MCF 10A (cell line): ENCODE measurements at places on chromosomes 13 and 19. TPM values are rescaled to one million over a fixed set of nuclear protein-coding genes. Genes with fewer than 3 reads are reported as not detected.

DNA sequence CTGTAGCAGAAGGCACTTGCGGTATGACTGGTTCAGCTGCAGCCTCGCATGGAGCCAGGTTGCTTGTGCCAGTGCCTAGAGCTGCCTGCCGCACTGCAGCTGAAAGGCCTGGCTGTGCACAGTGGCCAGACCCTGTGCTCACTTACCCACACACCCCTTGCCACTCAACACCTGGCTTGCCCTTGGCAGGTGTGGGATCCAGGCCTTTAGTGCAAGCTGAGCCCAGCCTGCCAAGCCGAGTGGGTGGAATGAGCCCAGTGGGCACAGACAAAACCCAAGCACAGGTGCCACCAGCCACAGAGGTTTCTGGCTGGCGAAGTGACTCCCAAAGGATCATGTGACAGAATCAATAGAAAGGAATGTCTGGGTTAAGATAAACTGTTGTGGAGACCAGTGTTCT lies 19.5 kb downstream of the LIG4 start:
- DNase-seq, result no peak

DNA sequence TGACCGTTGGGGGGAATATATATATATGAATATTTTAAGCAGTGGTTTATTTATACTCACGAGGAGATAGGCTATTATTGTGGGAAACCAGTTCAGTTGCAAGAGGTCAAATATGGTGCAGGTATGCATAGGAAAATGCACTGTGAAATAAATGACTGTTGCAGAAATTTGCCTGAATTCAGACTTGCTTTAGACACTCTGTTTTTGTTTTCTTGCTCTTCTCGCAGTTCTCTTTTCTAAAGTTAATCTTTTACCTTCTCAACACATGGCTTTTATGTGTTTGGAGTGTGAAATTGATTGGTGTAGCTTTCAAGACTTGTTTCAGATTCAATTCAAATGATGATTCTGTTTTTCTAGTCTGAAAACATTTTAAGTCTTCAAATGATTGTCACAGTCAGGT lies 109.7 kb downstream of the LRCH1 start:
- DNase-seq, result no peak

GRCh38 chr13:32811297-32811800 lies 204.9 kb upstream of the KL start:
- no peak for DNase-seq

DNA sequence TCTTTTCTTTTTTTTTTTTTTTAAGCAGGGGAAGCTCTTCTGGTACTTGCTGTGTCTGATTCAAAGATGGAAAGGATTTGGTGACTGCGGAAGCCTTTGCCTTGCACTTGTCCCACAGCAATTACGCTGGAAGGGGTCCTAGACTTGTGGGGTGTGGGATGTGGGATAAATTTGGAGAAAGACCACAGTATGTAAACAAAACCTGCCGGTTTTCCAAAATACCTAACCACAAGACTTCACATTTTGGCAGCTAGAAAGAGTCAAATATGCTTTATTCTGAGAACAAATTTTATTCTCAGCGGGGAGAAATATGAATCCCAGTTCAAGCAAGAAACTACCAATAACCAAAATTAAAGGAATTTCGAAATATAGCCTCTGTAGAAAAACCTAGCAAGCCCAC lies 176.5 kb downstream of the SPRY2 start:
- DNase-seq, result no peak

Gene TMIGD2
- total RNA-seq, result not detected in 2 replicates

Gene MTIF3
- total RNA-seq, result 35.6 and 40.9 TPM in 2 replicates
